ENCODE measurements at places on chromosomes 11 and 22.

GRCh38 chr11:132728026-132728425, 804.3 kb downstream of the OPCML start:
- DNase-seq = no peak

- DNase-seq = no peak
These were observed 6.7 kb upstream of the TSKU start for GRCh38 chr11:76776472-76776871.

- DNase-seq = no peak
These were observed 73.1 kb upstream of the CLMP start for GRCh38 chr11:123268156-123268555.

- peak; percentile 54 for DNase-seq
These were observed 9.4 kb downstream of the PLAAT2 start for GRCh38 chr11:63553759-63554158.

DNA sequence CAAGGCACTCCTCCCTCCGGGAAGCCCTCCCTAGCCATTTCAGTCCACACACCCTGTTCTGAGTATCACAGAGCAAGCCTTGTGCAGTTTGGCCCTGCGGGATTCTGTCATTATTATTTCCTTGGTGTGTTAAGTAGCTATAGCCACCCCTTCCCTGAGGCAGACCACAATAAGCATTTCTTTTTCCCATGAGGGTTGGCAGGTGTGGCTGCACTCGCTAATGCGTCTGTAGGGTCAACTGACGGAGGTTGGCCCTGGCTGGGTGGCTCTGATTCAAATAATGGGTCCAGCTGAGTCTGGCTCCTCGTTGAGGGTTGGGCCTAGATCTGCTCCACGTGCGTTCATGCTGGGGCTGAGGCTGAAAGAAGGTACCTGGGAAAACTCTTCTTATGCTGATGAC, 5.1 kb downstream of the F2 start:
- no peak for DNase-seq

DNA sequence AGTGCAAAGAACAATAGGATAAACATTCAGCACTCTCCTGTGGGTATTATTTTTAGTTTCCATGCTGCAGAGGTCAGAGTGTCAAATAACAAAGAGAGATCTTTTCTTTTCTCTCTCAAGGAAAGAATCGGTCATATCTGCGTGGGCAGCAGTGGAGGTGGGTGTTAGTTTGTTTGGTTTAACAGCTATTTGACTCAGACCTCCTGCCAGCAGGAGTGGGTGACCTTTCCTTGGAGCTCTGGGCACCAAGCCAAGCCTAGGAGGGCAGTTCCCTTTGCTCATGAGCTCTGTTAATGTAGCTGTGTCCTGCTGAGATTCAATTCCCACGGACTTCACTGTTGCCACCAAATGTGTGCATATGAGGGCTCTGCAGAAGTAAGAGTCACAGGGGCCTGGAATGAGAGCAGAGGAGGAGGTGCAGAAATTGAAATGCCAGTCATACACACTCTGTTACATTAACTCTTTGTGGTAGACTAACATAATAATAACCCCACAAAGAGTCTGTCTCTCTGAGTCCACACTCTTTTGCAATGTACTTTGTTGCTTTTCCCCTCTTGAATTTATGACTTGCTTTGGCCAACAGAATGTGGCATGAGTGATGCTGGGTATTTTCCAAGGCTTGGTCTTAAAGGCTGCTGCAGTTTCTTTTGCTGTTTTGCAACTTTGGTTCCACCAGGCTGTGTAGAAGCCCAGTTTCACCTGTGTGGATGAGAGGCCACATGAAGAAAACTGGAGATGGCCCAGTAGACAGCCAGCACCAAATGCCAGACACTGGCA, 76.0 kb upstream of the GRK3 start:
- DNase-seq = peak; percentile 30

DNA sequence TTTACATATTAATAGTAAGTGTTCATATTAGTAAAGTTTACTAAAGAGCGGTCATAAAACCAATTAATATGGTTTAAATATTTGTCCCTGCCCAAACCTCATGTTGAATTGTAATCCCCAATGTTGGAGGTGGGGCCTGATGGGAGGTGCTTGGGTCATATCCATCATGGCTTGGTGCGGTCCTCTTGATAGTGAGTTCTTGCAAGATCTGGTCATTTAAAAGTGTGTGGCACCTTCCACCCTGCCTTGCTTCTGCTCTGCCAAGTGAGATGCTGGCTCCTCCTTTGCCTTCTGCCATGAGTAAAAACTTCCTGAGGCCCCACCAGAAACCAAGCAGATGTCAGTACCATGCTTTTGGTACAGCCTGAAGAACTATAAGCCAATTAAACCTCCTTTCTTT, 54.8 kb upstream of the OLFML1 start:
- DNase-seq = no peak

DNA sequence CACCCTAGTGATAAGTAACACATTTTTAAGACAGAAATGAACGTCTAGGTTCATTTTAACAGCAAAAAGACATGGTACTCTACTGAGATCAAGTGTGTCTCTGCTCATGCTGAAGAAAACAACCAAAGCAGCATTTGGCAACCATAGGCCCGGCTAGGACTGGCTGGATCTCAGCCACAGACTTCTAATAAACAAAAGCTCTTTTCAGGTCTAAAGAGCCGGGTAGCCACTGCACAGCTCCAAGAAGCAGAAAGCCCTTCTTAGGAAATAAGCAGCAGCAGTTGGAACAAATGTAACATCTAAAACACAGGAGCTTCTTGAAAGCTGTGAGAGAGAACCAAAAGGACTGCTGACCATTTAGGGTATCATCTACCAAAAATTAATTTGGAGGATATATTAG, 37.6 kb downstream of the PITPNB start:
- DNase-seq = no peak

DNA sequence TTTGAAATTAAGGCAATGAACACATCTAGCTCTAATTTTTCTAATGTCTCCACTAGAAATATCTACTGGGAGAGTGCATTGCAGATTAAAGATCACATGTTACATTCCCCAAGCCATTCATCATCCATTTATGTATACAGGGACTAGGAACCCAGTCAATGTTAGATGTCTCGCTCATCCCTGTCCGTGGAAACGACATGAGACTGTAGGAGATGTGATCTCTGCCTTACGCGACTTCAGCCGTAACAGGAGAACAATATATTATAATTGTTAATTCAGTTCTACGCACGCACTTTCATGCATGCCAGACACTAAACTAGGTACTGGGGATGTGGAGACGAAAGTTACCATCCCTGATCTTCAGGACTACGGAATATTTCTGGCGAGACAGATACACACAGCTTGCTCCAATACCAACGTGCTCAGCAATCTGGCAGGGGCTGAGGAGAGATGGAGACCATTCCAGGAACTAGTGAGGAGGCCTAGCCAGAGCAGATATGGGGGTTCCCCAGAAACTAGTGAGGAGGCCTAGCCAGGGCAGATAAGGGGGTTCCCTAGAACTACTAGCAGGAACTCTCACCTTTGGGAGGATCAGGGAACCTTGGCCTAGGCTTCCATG, 706 bp downstream of the DCPS start:
- no peak for DNase-seq

DNA sequence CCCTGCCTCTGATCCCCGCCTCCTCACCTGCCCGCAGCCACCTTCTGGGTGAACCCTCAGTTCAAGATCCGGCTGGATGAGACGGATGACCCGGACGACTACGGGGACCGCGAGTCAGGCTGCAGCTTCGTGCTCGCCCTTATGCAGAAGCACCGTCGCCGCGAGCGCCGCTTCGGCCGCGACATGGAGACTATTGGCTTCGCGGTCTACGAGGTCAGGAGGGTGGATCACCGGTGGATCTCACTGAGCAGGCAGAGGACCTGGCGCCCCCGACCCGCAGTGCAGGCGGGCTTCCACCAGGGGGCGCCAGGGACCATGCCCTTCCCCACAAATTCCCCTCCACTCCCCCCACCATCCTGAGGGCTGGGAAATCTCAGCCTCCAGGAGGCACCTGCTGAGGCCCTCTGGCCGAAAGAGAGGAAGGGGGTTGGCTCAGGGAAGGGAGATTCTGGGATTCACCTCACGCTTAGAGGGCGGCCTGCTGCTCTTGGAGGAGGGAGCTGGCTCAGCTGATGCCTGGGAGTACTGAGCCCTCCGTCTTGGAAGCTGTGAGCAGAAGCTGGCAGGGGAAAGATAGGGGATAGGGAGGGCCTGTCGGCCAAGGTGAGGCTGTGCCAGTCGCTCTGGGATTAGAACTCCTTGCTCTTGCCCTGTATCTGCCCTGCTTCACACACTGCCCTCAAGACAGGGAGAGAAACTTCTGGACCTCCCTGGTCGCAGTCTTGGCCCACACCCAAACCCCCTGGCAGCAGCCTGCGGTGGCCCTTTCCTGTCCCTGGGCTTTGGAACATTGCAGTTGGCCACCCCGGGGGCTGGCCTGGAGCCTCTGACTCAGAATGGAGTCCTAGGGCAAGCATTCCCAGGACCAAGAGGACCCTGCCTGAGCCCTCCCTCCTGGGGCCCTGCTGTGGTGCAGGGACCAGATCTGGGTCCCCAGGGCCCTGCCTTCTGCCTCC, 23.2 kb downstream of the CAPN1 start:
- DNase-seq = no peak

DNA sequence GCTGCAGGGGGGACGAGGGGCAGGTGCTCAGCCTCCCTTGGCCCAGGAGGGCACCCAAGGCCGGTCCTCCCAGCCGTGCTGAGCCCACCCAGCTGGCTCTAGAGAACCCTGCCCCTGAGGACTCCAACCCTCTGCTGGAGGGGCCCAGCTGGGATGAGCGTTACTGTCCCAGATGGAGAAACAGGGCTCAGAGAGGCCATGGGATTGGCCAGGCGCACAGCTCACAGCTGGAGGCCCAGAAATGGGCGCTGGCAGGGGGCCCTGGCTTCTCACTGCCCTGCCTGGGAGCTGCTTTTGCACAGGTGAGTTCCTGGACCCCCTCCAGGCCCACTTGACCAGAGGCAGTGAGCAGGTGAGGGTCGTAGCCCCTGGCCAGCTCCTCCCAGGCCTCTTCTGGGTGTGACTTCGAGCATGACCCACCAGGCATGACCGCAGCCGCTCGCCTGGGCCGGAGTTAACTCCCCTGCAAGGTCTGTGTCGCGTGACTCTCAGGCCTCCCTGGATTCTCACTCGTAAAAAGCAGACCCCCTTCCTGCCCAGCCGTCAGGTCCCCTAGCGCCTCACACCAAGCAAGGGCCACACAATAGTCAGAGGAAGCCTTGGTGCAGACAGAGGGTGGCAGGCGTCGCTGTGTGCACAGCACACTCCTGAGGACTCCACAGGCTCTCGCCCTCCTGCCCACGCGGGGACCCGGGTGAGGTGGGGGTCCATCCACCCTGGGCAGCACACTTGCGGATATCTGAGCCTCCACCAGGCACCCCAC, 19.7 kb upstream of the IL17REL start:
- DNase-seq = no peak

DNA sequence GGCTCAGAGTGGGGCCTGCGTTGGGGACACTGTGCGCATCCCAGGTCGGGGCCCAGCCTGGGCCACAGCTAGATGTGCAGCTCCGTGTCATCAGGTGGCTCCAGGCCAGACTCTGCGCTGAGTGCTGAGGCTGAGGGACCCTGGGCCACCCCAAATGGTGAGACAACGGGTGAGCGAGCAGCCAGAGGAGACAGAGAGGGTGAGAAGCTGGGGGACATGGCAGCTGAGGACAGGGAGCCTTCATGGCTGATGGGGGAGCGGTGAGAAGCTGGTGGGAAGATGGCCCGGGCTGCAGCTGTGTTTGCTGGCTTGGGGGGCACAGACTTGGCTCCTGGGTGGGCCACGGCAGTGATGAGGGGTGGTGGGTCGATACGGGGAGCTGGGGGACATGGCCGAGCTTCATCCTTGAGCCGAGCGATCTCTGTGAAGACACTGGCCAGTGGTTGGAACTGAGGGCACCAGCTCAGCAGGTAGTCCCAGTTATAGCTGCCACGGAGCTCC, 2.5 kb upstream of the TPP1 start:
- DNase-seq = no peak

GRCh38 chr11:115458877-115459276, 45.3 kb downstream of the CADM1 start:
- no peak for DNase-seq

Measured in stimulated activated CD8-positive, alpha-beta memory T cell treated with anti-CD3 and anti-CD28 coated beads, Interleukin-7, amount 100 ng/mL, for 4 hours (primary cell).